ENCODE measurements at places on chromosomes 7 and 10. TPM values are rescaled to one million over a fixed set of nuclear protein-coding genes. Genes with fewer than 3 reads are reported as not detected.

The PHKG1 gene
- total RNA-seq = 5.6 TPM

The NODAL gene
- total RNA-seq = not detected

DNA sequence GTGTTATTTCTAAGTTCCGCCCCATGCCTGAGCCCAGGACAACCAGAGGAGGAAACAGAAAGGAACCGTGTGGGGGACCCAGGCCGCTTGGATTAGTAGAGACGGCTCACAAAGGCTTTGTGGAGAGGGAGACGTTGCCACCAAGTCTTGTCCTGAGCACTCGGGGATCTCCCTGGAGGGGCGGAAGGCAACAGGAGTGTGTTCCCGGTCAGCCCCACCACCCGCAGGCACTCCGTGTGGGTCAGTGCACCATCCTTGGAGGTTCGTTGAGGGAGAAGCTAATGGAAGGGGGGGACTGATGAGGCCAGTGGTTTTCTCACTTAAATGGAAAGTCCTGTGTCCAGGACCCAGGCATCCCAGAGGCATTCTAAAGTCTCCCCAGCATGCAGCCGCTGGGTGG lies 26.7 kb upstream of the EN2 start:
- DNase-seq = no peak

GRCh38 chr7:116327752-116328151 lies 117.4 kb downstream of the TES start:
- no peak for DNase-seq

- DNase-seq = peak; percentile 52
Observed at GRCh38 chr10:80144696-80145131, 12.2 kb downstream of the PLAC9 start.

GRCh38 chr7:24896031-24896501 lies 83.9 kb downstream of the OSBPL3 start:
- DNase-seq = no peak

DNA sequence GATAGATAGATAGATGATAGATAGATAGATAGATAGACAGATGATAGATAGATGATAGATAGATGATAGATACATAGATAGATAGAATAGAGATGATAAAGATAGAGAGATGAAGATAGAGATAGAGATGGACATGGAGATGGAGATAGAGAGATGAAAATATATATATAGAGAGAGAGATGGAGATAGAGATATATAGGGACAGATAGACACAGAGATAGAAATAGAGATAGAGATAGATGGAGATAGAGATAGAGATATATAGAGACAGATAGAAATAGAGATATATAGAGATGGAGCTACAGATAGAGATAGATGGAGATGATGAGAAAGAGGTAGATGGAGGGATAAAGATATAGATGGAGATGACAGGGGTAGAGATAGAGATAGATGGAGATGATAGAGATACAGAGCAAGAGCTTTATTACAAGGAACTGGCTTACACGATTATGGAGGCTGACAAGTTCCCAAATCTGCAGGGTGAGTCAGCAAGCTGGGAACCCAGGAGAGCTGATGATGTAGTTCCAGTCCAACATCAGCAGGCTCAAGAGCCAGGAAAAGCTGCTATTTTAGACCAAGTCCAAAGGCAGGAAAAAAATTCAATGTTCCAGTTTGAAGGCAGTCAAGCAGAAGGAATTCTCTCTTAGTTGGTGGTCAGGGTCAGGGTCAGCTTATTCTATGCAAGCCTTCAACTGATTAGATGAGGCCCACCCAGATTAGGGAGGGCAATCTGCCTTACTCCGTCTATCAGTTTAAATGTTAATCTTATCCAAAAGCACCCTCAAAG lies 37.1 kb downstream of the CAV1 start:
- DNase-seq = no peak

GRCh38 chr10:5283305-5284158 lies 81.2 kb upstream of the UCN3 start:
- DNase-seq = peak; percentile 78

Measured in natural killer cell (primary cell).